ENCODE measurements at places on chromosomes 12 and 14.

DNA sequence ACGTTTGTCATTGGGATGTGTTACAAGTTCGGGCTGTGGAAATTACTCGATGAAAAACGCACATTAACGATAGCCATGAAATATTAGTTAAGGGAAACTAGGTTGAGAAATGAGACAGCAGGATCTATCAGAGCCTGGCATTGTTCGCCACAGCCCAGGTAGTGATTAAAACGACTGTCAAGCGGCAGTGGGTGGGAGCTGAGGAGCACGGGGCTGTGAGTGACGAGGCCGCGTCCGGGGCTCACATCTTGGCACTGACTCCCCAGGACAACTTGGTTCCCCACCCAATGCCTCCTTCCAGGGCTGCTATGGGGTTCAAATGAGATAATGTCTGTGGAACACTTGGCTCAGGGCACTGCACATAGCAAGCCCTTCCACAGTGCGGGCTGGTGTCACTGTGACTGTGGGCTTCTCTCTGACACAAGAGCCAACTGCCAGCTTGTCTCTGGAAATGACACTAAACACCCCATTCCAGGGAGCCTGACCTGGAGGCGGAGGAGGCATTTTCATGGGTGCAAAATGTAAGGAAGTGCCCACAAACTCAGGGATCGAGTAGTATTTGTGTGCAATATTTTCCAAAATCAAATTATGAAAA lies 19.3 kb downstream of the MMAB start:
- DNase-seq: no peak

DNA sequence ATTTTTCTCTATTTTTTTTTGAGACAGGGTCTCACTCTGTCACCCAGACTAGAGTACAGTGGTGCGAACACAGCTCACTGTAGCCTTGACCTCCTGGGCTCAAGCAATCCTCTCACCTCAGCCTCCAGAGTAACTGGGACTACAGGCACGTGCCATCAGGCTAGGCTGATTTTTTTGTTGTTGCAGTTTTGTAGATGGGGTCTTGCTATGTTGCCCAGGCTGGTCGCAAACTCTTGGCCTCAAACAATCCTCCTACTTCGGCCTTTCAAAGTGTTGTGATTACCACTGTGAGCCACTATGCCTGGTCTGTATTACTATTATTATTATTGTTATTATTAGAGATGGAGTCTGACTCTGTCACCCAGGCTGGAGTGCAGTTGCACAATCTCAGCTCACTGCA lies 23.3 kb downstream of the GIT2 start:
- no peak for DNase-seq

DNA sequence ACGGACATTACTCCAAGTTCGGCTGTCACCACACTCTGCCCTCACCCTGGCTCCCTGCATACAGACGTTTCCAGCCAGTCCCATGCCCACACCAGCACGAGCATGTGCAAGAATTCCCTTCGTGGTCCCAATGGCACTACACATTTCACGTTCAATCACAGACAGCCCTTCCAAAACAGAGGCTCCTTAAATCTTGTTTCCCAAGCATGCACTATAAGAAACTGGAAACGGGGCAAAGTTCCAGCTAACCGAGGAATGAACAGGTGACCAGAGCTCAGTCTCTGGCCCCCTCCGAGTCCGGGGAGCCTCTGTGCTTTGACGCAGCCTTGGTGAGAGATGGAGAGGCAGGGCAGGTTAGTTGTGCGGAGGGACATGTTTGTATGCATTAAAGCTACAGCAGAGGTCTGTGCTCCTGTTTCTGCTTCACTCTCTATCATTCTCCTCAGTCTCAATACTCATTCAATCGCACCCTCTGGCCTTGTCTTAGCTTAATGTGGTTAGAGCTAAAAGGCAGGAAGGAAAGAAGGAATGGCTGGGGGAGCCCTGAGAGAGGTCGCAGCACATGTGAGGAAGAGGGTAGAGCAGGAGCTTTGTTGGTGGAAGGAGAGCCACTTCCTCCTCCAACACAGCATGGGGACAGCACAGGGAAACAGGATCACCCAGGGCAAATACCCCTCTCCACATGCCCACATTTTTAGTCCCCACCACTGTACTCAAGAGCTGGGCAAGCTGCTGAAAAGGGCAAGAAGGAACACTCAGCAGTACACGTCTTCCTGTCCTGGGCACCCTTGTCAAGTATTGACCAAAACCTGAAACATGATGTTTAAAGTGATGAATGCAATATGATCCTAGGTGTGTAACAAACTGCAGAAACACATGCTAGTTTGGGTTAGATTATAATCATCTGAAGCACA lies 12.2 kb upstream of the SELPLG start:
- DNase-seq: no peak

GRCh38 chr12:125120566-125120965 lies 55.3 kb downstream of the AACS start:
- DNase-seq: no peak

DNA sequence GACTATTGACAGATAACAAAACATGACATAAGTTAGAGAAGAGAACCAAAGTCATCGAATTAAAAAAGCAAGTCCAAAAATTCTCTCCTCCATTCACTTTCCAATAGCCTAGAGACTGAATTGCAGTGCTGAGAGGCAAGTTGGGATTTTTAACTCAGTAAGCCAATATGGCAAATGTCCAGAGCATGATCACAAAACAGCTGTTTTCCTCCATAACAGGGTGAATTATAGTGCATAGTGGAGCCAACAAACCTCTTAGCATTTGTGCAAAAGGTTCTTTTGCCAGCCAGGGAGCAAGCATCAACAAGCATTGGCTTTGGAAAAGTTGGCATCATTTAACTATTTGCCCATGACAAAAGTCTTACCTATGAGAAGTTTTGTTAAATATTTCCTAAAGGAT lies 458.8 kb upstream of the NOVA1 start:
- DNase-seq: no peak

GRCh38 chr14:36315159-36315853 lies 5.1 kb downstream of the MBIP start:
- DNase-seq: no peak

DNA sequence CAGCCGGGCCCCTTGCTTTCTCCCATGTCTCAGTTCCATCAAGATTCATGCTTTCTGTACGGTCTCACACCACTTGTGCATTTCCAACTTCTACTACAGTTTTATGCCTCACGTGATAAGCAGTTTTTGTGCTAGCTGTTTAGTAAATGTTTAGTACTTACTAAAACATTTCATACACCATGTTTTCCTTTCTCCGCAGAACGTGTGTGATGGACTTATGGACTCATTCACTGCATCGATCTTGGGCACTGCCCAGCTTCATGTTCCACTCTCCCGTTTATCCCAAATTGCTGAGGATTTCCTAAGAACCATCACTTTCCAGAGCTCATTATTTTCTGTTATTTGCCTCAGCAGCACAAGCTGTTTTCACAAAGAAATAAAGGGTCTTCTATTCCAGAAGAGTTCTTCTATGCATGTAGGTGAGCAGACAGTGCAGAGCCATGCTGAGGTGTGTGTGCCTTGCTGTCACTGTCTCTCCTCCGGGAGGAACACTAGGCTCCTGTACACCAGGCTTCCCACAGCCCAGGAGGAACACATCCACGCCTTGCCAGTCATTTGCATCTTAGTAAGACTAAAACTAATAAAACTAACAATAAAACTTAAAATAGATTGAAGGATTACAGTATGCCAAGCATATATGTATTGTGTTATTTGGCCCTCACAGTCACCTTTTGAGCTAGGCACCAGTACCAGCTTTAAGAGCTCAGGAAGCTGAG lies 90.3 kb upstream of the EEA1 start:
- no peak for DNase-seq

GRCh38 chr14:90319634-90320541 lies 11.9 kb downstream of the NRDE2 start:
- DNase-seq: no peak

DNA sequence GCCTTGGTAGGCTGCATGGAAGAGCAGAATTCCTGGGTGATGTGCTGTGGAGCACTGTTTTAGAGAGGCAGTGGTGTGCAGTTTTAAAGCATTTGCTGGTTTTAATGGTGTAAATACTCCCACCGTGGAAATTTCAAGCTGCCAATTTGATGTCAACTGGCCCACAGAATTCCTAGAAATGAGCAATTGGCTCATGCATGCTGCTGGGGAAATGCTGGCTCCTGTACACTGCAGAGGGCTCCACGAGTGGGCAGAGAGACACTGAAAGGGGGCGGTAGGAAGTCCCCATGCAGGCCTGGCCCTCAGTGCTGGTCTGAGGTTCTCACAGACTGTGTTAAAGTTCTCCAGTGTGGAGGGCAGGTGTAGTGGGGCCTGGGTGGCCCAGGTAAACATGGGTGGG lies 99.4 kb upstream of the NTF3 start:
- DNase-seq: no peak

DNA sequence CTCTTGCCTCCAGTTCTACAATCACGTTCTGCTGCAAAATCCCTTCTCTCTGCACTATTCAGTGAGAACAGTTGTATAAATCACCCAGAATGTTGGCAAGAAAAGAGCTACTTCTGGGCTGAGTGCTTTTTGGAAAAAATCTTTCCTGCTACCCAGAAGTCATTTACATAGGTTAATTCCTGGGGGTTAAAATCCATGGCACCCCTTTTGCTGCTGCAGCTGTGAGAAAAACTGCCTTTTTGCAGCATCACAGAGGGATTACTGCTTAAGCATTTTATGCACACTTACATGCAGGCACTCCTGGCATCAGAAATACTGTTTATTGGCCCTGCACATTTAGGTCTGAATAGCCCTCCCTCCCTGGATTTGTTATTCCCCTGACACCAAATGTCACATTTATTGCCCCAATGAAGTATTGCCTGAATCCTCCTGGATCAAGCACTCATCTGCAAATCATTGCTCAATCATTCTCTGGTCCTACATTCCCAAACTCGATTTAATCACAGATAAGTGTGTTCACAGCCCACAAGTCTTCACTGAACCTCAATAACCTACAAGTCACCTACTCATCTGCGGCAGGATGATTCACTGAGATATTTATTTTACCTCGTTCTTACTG lies 43.1 kb upstream of the CCDC196 start:
- no peak for DNase-seq

DNA sequence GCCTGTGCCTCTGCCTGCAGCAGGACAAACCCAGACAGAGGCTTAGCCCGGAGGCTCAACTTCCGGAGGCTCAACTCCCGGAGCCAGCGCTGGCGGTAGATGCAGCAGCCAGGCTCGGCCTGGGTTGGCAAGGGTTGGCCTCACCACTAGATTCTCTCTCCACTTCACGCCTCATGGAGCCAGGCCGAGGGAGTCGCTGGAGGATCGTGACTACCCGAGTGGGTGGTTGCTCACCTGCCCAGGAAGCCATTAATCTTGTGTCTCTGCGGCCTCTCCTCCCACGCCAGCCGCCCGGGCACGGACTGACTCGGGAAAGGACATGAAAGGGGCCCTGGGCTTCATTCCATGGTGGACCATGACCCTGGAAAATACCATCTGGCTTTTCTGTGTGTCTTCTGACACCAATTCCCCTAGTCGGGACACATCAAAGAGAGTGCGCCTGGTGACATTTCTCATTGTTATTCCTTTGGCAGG lies 20.8 kb downstream of the ESRRB start:
- DNase-seq: no peak

- DNase-seq: no peak
These were observed 780 bp upstream of the SLC41A2 start for GRCh38 chr12:104958805-104959334.

DNA sequence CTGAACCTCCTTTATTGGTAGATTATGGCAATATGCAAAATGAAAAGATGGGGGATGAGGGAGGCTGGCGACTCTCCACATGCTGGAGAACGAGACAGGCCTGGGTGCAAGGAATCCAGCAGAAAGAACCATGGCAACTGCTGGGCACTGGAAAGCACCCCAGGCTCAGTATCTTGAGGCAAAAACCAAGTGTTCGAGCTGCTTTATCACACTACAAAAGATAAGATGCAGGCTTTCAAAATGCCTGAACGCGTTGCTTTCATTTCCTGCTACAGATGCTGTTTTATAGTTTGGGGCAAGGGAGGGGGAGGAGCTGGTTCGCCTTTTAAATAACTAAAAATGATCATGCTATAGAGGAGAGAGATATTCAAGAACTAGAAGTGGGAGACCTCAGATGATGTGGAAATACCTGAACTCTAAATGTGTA lies 38.9 kb downstream of the NIN start:
- peak; percentile 50 for DNase-seq

DNA sequence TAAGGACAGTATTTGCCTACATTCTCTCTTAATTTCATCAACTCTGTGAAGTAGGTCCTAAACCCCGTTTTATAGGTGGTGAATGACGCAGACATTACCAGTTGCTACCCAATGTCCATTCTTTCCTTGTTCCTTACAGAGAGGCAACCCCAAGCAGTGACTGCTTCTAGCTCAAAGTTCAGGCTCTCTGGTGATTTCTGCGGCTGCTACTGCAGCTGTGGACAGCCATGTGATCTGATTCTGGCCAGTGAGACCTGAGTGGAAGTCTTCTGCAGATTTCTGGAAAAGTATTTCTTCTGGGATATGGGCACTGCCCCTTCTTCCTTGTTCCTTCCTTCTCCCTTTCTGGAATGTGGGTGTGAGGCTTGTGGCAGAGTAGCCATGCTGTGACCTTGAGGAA lies 82.9 kb downstream of the ARF6 start:
- no peak for DNase-seq

GRCh38 chr14:103485504-103485903 lies 37.1 kb downstream of the CKB start:
- DNase-seq: no peak

DNA sequence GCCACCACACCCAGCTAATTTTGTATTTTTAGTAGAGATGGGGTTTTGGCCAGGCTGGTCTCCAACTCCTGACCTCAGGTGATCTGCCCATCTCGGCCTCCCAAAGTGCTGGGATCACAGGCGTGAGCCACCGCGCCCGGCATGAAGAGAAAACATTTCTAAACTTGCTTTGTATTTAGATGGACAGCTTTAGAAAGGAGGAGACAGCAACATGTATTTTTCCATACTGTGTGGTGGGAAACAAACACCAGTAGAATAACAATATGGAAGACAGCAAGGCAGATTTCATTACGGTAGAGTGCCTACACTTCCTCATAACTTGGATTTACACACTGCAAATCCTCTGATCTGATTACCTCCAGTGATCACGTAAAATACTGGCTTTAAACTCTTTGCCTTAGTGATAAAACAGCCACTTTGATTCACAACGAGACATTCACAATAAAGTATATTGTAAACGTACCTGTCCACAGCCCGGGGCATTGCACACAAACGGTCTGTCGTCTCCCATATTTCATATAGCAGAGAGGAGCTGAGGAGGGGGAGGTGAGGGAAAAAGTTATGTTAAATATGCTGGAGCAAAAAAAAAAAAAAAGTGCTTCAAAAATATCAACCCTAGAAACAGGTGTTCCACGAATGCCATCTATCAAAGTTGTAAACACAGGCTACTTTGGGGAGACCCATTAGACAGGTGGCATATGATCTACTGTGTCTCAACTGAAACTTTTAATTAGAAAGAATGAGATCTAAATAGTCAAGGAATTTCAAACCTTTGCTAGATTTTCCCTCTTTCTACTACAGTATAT lies 25.5 kb downstream of the ATF7 start:
- no peak for DNase-seq
